ENCODE measurements at places on chromosomes 12 and 14. TPM values are rescaled to one million over a fixed set of nuclear protein-coding genes. Genes with fewer than 3 reads are reported as not detected.
A peak's percentile ranks its signal among the peaks of the same experiment; 100 is the strongest.

AICDA gene
- not detected for total RNA-seq

DNA sequence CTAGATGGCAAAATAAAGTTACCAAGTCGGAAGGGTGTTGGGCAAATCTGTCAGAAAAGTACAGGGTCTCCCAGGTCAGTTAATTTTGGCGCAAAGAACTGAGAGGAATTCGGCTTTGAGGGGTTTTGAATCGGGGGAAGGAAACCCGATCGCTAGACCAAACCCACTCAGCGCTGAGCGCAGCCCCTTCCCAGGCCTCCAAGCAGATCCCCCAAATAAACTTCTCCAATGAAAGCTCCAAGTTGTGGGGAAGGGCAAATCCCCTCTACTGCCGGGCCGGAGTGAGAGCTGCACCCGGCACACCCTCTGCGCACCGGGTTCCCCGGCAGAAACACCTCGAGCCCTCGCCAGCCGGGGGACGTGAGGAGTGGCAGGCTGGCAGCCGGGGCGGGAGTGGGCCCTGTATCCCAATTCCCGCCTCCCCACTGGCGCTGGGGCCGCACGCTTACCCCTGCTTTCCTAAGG lies 441 bp downstream of the E2F7 start:
- no peaks in the 10 kb centered on the region for H3K27me3 ChIP-seq
- H3K27ac ChIP-seq, result no peak overlapping the region
- no peak for DNase-seq
- H3K36me3 ChIP-seq, result no peaks in the 10 kb centered on the region
- H3K4me3 ChIP-seq, result peak overlapping the region; percentile 65

- H3K36me3 ChIP-seq, result no peaks in the 10 kb centered on the region
- peak overlapping the region; percentile 95 for H3K27ac ChIP-seq
These were observed 753 bp downstream of the CSRNP2 start for GRCh38 chr12:51082561-51083125.

GRCh38 chr14:68927956-68928675 lies 51.0 kb downstream of the ACTN1 start:
- peaks cover 7% of the 10 kb centered on the region for H3K36me3 ChIP-seq
- H3K27me3 ChIP-seq, result no peaks in the 10 kb centered on the region
- H3K4me1 ChIP-seq, result peaks cover 41% of the 10 kb centered on the region
- peak overlapping the region; percentile 93 for H3K27ac ChIP-seq

FGF6 gene
- total RNA-seq, result not detected

GRCh38 chr12:54564768-54565167 lies 15.4 kb downstream of the PDE1B start:
- H3K36me3 ChIP-seq, result peaks cover 9% of the 10 kb centered on the region
- H3K27me3 ChIP-seq, result no peaks in the 10 kb centered on the region
- H3K4me3 ChIP-seq, result no peak overlapping the region
- H3K4me1 ChIP-seq, result peaks cover 12% of the 10 kb centered on the region
- no peak overlapping the region for H3K27ac ChIP-seq

GUCY2C gene
- not detected for total RNA-seq

DNA sequence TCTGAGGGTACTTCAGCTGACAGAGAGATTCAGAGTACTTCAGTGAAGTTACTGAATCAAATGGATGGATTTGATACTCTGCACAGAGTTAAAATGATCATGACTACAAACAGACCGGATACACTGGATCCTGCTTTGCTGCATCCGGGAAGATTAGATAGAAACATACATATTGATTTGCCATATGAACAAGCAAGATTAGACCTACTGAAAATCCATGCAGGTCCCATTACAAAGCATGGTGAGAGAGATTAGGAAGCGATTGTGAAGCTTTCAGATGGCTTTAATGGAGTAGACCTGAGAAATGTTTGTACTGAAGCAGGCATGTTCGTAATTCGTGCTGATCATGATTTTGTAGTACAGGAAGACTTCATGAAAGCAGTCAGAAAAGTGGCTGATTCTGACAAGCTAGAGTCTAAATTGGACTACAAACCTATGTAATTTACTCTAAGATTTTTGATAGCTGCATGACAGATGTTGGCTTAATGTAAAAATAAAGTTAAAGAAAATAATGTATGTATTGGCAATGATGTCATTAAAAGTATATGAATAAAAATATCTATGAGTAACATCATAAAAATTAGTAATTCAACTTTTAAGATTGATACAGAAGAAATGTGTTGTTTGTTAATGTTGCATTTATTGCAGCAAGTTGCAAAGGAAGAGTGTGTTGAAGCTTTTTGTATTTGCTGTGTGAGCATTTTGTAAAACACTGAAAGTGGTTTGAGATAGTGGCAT lies 136.1 kb upstream of the RAP1B start:
- H3K27me3 ChIP-seq, result no peaks in the 10 kb centered on the region
- H3K36me3 ChIP-seq, result no peaks in the 10 kb centered on the region
- no peaks in the 10 kb centered on the region for H3K4me1 ChIP-seq
- H3K27ac ChIP-seq, result no peak overlapping the region
- H3K4me3 ChIP-seq, result no peak overlapping the region
- no peak for DNase-seq

SLC2A14 gene
- not detected for total RNA-seq

GAS2L3 gene
- total RNA-seq, result not detected

MON2 gene
- total RNA-seq, result 14.4 TPM

DNA sequence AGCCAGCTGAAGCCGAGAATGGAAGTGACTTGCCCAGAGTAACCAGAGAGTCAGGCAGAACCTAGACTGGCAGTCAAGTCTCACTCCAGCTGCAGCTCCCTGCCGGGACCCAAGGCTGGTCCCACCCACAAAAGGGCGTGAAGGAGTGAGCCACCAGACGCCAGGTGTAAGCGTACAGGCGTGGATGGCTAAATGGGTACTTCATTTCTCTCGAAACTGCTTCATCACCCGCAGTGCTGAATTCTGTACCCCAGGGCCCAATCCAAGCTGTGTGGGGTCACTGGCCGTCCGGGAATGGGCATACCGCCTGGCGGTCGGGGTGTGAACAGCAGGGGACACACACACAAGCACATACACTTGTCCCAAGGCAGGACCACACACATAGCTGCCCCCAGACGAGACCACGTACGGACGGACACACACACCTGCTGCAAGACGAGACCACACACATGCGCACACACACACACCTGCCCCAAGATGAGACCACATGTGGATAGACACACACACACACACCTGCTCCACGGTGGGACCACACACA lies 34.8 kb downstream of the DEGS2 start:
- H3K4me3 ChIP-seq, result no peak overlapping the region
- H3K27me3 ChIP-seq, result no peaks in the 10 kb centered on the region
- H3K36me3 ChIP-seq, result peaks cover 2% of the 10 kb centered on the region

GRCh38 chr12:24881227-24881626 lies 67.7 kb downstream of the BCAT1 start:
- H3K27me3 ChIP-seq, result no peaks in the 10 kb centered on the region
- no peak for DNase-seq
- no peak overlapping the region for H3K4me3 ChIP-seq
- no peak overlapping the region for H3K27ac ChIP-seq
- no peaks in the 10 kb centered on the region for H3K4me1 ChIP-seq

- no peaks in the 10 kb centered on the region for H3K27me3 ChIP-seq
- H3K4me1 ChIP-seq, result peaks cover 10% of the 10 kb centered on the region
- H3K36me3 ChIP-seq, result no peaks in the 10 kb centered on the region
- H3K27ac ChIP-seq, result peak overlapping the region; percentile 90
- DNase-seq, result no peak
- H3K4me3 ChIP-seq, result no peak overlapping the region
These were observed 26.8 kb downstream of the KLRK1 start for GRCh38 chr12:10362828-10363657.

DNA sequence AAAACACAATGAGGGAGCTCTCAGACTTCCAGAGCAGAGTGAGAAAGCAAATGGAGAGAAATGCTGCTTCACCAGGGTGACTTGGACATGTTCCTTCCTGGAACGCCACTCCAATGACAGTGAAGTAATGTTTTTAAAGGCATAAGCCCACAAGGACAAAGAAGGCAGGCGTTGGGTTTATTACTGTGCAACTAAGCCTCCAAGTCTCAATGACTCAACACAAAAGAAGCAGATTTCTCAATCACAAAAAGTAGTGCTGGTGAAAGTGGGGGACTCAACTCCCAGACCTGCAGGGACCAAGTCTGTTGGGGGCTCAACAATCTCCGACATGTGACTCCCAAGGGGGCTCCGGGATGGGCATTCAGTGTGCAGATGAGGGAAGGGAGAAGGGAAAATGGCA lies 505.2 kb downstream of the BCL11B start:
- no peaks in the 10 kb centered on the region for H3K27me3 ChIP-seq
- no peak overlapping the region for H3K4me3 ChIP-seq
- H3K4me1 ChIP-seq, result no peaks in the 10 kb centered on the region
- H3K36me3 ChIP-seq, result no peaks in the 10 kb centered on the region

APOF gene
- total RNA-seq, result not detected

CCDC175 gene
- not detected for total RNA-seq

DNA sequence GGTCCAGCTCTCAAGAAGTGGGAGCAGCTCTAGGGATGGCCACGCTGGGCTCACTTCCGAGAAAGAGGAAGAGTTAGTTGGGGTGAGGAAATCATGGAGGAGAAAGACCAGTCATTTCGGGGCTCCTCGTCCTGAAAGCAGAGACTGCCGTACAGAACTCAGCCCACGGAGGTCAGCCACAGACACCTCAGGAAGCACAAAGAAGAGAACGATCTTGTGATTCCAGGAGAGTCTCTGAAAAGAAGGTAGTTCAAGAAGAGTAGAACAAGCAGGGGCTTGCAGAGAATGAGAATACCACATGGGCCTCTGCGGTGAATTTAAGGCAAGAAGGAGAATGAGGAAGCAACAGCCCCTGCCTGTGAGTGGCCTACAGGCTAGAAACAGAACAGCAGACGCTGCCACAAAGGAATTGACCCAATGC lies 311.9 kb downstream of the CACNA1C start:
- no peaks in the 10 kb centered on the region for H3K27me3 ChIP-seq
- no peak overlapping the region for H3K27ac ChIP-seq
- peak; percentile 38 for DNase-seq
- H3K36me3 ChIP-seq, result no peaks in the 10 kb centered on the region
- no peak overlapping the region for H3K4me3 ChIP-seq
- H3K4me1 ChIP-seq, result peaks cover under 1% of the 10 kb centered on the region

UNC119B gene
- 26.8 TPM for total RNA-seq

DNA sequence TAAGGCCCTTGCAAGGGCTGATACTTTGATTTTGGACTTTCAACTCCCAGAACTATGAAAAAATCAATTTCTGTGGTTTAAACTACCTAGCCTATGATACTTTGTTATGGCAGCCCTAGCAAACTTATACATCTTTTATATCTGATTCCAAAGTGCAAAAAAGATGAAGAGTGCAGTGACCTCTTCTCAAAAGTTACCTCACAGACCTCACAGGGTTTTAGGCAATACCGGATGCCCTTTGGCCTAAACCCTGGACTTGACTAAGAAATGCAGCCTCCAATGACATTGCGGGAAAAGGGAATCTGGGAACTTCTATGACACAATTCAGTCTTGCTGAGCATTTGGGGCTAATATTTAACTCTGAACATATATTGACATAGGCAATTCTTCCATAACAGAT lies 63.3 kb downstream of the IGF1 start:
- DNase-seq, result no peak
- H3K36me3 ChIP-seq, result no peaks in the 10 kb centered on the region
- no peak overlapping the region for H3K4me3 ChIP-seq
- no peak overlapping the region for H3K27ac ChIP-seq

- H3K4me3 ChIP-seq, result no peak overlapping the region
- H3K27me3 ChIP-seq, result no peaks in the 10 kb centered on the region
- peaks cover 12% of the 10 kb centered on the region for H3K4me1 ChIP-seq
- no peak for DNase-seq
These were observed 18.6 kb downstream of the TSPAN8 start for GRCh38 chr12:71139153-71139735.

GRCh38 chr12:92947589-92948215 lies 18.6 kb upstream of the EEA1 start:
- H3K27ac ChIP-seq, result no peak overlapping the region
- DNase-seq, result no peak
- H3K4me1 ChIP-seq, result no peaks in the 10 kb centered on the region
- H3K36me3 ChIP-seq, result no peaks in the 10 kb centered on the region

MORN3 gene
- not detected for total RNA-seq

DNA sequence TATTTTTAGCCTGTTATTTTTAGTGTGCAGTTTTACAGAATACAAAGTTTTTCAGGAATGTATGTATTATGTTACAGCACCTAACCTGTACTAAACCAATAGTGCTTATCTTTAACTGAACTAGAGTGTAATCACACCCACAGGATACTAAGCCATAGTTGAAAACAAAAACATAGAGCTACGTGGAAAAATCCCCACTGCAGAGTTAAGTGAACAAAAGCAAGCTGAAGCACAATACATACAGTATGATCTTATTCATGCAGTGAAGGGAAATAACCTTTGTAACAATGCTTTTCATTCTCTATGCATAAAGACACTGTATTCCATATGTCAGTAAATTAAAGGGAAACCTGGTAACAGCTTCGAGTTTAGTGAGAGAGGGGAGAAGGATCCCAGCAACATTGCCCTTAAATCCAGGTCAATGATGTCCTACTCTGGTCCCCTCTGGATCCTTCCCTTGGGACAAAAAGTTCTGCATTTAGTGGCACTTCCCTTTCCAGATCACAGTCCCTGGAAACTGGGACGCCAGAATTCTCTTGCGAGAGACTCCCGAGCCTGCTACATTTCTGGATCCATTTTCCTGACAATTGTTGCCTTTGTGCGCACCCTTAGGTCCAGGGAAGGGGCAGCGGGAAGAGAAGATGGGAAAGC lies 121.3 kb upstream of the CCND2 start:
- no peak overlapping the region for H3K27ac ChIP-seq
- H3K4me1 ChIP-seq, result no peaks in the 10 kb centered on the region
- H3K36me3 ChIP-seq, result no peaks in the 10 kb centered on the region
- no peaks in the 10 kb centered on the region for H3K27me3 ChIP-seq
- no peak overlapping the region for H3K4me3 ChIP-seq

DNA sequence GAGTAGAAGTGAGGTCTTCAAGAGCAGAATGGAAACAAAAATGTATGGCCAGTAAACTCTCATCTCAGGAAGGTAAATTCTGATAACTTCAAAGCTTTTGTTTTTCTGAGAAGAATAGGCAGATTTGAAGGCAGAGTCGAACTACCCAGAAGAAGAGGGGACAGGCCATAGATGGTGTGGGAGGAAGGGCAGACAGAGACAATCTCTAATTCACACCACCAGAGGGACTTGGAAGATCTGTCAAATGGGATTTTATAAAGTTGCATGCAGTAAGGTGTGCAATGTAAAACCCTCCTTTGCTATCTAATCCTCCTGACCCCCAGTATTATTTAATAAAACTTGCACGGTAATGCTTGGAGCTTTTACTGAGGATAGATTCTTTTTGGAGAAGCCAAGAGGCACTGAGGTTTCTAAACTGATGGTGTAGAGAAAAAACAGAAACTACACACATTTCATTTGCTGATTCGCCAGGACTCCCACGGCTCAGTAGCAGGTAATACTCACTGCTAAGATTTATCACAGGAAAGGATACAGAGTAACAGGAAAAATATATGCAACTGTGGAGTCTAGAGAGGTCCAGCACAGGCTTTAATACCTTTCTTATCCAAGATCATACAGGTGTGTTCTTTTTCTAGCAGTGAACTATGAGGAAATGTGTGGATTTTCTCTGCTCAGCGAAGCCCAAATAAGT lies 18.3 kb downstream of the SLC38A2 start:
- peak overlapping the region; percentile 63 for H3K27ac ChIP-seq
- H3K27me3 ChIP-seq, result no peaks in the 10 kb centered on the region
- no peak for DNase-seq
- H3K4me3 ChIP-seq, result no peak overlapping the region
